ENCODE measurements at places on chromosomes 6 and 20. TPM values are rescaled to one million over a fixed set of nuclear protein-coding genes. Genes with fewer than 3 reads are reported as not detected.

GRCh38 chr20:50332491-50332980 is 141.9 kb downstream of the CEBPB start:
- no peak for DNase-seq

GRCh38 chr20:35601990-35602389 is 13.6 kb upstream of the SPAG4 start:
- no peak for DNase-seq

The PHACTR1 gene
- total RNA-seq, result 3.6 TPM

The RAET1E gene
- total RNA-seq, result 30.6 TPM

Measured in lower leg skin (tissue), 4 donors.